ENCODE measurements at places on chromosomes 5 and 9. TPM values are rescaled to one million over a fixed set of nuclear protein-coding genes. Genes with fewer than 3 reads are reported as not detected.

PCDHGB6 gene
- total RNA-seq = 0.21 TPM

SLC26A2 gene
- 14.7 TPM for total RNA-seq

FAM151B gene
- total RNA-seq = 0.82 TPM

SOX30 gene
- 0.44 TPM for total RNA-seq

FNBP1 gene
- 164 TPM for total RNA-seq

TMC1 gene
- not detected for total RNA-seq

FCN2 gene
- not detected for total RNA-seq

SSBP2 gene
- 40.2 TPM for total RNA-seq

GPRIN1 gene
- total RNA-seq = not detected

IFNA21 gene
- total RNA-seq = not detected

SLC46A2 gene
- not detected for total RNA-seq

LTC4S gene
- total RNA-seq = 5.5 TPM

NUTM2G gene
- total RNA-seq = not detected

LECT2 gene
- not detected for total RNA-seq

TRIP13 gene
- 0.60 TPM for total RNA-seq

DPM2 gene
- total RNA-seq = 71.1 TPM

TRPM3 gene
- not detected for total RNA-seq

RNF130 gene
- total RNA-seq = 22.6 TPM

PSD2 gene
- total RNA-seq = 0.19 TPM

GBA2 gene
- total RNA-seq = 65.4 TPM

CARTPT gene
- not detected for total RNA-seq

RANBP17 gene
- 0.83 TPM for total RNA-seq

FAM221B gene
- not detected for total RNA-seq

ZFP62 gene
- 66.5 TPM for total RNA-seq

FGFR4 gene
- total RNA-seq = 3.0 TPM

BNC2 gene
- not detected for total RNA-seq

CREBRF gene
- total RNA-seq = 99.4 TPM

MTX3 gene
- total RNA-seq = 29.4 TPM

PCDHAC1 gene
- total RNA-seq = not detected

Data from naive thymus-derived CD8-positive, alpha-beta T cell (primary cell).